ENCODE measurements at places on chromosomes 4 and X. TPM values are rescaled to one million over a fixed set of nuclear protein-coding genes. Genes with fewer than 3 reads are reported as not detected.

The NUDT6 gene
- 11.6 TPM for total RNA-seq

The BBS7 gene
- 5.6 TPM for total RNA-seq

The TLR2 gene
- total RNA-seq: 19.1 TPM

The SOWAHB gene
- total RNA-seq: 6.5 TPM

The IL1RAPL1 gene
- total RNA-seq: not detected

The STK32B gene
- total RNA-seq: 2.3 TPM

The KCNIP4 gene
- not detected for total RNA-seq

The CCDC110 gene
- total RNA-seq: not detected

The GAGE12E gene
- not detected for total RNA-seq

The RTL5 gene
- total RNA-seq: 17.1 TPM

The KIAA1210 gene
- total RNA-seq: under 0.01 TPM

The KDR gene
- total RNA-seq: 22.9 TPM

The TCP11X2 gene
- not detected for total RNA-seq

The COL25A1 gene
- total RNA-seq: 5.6 TPM

The AADAT gene
- 19.7 TPM for total RNA-seq

The TMEM154 gene
- total RNA-seq: 1.4 TPM

The TENM3 gene
- total RNA-seq: 2.8 TPM

The ARMCX1 gene
- 9.2 TPM for total RNA-seq

The CT45A5 gene
- total RNA-seq: not detected

The FABP2 gene
- total RNA-seq: not detected

The CENPI gene
- total RNA-seq: not detected

The ARMCX4 gene
- 7.3 TPM for total RNA-seq

The UGT2B15 gene
- 0.21 TPM for total RNA-seq

The PAGE1 gene
- not detected for total RNA-seq

The ARHGAP4 gene
- total RNA-seq: 94.3 TPM

The SPANXN3 gene
- total RNA-seq: not detected

The ACE2 gene
- 0.11 TPM for total RNA-seq

The TBC1D14 gene
- 26.4 TPM for total RNA-seq

The CDX4 gene
- not detected for total RNA-seq

The CT47B1 gene
- total RNA-seq: not detected

The DCAF12L2 gene
- not detected for total RNA-seq

The MAML3 gene
- total RNA-seq: 4.7 TPM

The FGFR3 gene
- total RNA-seq: 3.7 TPM

The HELT gene
- not detected for total RNA-seq

The ZXDA gene
- total RNA-seq: 6.4 TPM

The LRAT gene
- not detected for total RNA-seq

The ZNF141 gene
- 2.9 TPM for total RNA-seq

The PPP4R3C gene
- not detected for total RNA-seq

The C4orf50 gene
- not detected for total RNA-seq

The APELA gene
- total RNA-seq: not detected

The PAGE5 gene
- total RNA-seq: not detected

The LGI2 gene
- 2.2 TPM for total RNA-seq

The AFF2 gene
- total RNA-seq: 2.3 TPM

The INPP4B gene
- total RNA-seq: 32.7 TPM

All from ascending aorta (tissue), 2 donors.